ENCODE measurements at places on chromosomes 16 and 17.
A peak's percentile ranks its signal among the peaks of the same experiment; 100 is the strongest.

GRCh38 chr17:74177018-74177450, 26.4 kb upstream of the RPL38 start:
- no peak for DNase-seq

GRCh38 chr17:6711681-6712057, 1.5 kb downstream of the SLC13A5 start:
- no peak for DNase-seq

DNA sequence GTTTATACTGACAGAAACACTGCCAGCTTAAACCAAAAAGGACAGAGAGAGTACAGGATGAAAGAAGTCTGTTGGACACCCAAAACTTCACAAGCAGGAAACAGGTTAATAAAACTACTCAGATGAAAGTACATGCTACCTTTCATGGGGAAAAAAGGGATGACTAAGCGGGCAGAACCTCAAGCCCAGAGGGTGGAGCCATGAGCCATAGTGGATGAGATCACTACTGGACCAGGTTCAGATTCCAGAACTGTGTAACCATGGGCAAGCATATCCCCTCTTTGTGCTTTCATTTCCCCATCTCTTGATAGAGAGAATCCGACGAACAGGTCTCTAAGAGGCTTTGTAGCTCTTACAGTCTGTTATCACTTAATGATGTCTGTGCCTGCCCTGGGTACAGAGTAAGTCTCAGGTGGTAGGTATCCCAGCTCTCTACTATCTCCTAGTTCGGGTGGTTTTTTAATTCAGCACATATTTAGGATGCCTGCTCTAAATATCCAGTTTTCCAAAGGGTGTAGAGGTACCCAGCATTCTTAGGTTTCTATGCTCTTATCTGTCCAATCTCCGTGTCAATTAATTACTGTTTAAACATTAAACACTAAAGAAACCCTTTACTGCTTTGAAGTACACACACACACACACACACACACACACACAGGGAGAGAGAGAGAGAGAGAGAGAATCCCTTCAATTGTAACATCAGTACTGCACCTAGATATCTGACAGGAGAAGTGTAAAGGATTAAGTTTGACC, 206.7 kb downstream of the ZNF423 start:
- DNase-seq: no peak

DNA sequence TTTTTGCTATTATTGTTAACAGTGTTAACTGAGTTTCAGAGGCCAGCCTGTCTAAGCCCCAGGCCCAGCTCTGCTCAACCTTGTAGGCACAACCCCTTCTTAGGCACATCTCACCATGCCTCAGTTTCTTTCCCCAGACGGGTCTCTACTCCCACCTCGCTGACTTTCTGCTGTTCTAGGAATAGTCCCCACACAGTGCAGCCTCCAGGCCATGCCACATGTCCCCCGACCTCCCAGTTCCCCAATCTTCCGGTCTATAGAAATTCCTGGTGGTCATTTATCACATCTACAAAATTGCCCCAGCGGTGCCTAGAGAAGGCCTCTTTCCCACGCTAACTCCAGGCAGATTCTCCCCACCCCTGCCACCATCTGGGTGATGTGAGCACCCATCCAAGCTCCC, 34.8 kb downstream of the ADGRG5 start:
- no peak for DNase-seq

GRCh38 chr17:28256370-28256769, 62.6 kb upstream of the TMEM97 start:
- DNase-seq: no peak

DNA sequence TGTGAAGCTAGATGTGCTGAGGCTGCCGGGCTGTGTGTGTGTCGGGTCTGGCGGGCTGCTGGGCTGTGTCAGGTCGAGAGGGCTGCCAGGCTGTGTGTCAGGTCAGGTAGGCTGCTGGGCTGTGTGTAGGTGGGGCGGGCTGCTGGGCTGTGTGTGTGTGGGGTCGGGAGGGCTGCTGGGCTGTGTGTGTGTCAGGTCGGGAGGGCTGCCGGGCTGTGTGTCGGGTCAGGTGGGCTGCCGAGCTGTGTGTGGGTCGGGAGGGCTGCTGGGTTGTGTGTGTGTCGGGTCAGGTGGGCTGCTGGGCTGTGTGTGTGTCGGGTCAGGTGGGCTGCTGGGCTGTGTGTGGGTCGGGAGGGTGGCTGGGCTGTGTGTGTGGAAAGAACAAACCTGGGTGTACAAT, 8.6 kb downstream of the WDR45B start:
- DNase-seq: no peak

- DNase-seq: no peak
Observed at GRCh38 chr17:66436631-66437030, 134.2 kb downstream of the PRKCA start.

- DNase-seq: no peak
Observed at GRCh38 chr16:14337303-14338191, 266.4 kb downstream of the MRTFB start.

GRCh38 chr16:75065521-75066149, 50.9 kb downstream of the LDHD start:
- no peak for DNase-seq

GRCh38 chr16:57357330-57358085, 1.1 kb upstream of the CCL22 start:
- no peak for DNase-seq

DNA sequence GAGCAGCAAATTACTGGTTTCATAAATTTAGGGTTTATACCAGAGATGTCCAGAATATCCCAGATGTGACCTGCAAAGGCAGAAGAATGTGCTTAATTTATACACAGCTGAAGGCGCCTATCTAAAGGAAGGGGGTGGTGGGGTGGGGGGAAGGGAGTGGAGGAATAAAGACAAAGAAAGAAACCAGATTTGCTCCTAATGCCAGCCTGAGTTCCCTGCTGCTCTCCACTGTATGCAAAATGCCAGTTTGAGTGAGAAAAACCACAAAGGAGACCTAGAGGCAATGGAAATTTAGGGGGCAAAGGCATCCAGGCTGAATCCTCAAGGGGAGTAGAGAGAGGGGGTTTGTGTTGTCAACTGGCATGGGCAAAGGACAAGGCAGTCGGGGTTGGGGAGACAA, 161.5 kb upstream of the TOX3 start:
- DNase-seq: no peak

GRCh38 chr17:79522414-79522813, 88.4 kb downstream of the RBFOX3 start:
- DNase-seq: no peak

- DNase-seq: no peak
Observed at GRCh38 chr16:31407406-31407805, 14.3 kb downstream of the ITGAD start.

GRCh38 chr17:42853597-42853967, 2.6 kb downstream of the AOC3 start:
- no peak for DNase-seq

- no peak for DNase-seq
Observed at GRCh38 chr17:29948448-29949215, 7.2 kb downstream of the EFCAB5 start.

GRCh38 chr17:13953841-13954240, 115.5 kb upstream of the COX10 start:
- no peak for DNase-seq

- DNase-seq: no peak
Observed at GRCh38 chr17:39527220-39527813, 66.0 kb downstream of the CDK12 start.

- peak; percentile 71 for DNase-seq
Observed at GRCh38 chr17:77189148-77189547, 48.4 kb downstream of the SEC14L1 start.

- DNase-seq: no peak
Observed at GRCh38 chr16:69513180-69513966, 52.4 kb upstream of the NFAT5 start.

DNA sequence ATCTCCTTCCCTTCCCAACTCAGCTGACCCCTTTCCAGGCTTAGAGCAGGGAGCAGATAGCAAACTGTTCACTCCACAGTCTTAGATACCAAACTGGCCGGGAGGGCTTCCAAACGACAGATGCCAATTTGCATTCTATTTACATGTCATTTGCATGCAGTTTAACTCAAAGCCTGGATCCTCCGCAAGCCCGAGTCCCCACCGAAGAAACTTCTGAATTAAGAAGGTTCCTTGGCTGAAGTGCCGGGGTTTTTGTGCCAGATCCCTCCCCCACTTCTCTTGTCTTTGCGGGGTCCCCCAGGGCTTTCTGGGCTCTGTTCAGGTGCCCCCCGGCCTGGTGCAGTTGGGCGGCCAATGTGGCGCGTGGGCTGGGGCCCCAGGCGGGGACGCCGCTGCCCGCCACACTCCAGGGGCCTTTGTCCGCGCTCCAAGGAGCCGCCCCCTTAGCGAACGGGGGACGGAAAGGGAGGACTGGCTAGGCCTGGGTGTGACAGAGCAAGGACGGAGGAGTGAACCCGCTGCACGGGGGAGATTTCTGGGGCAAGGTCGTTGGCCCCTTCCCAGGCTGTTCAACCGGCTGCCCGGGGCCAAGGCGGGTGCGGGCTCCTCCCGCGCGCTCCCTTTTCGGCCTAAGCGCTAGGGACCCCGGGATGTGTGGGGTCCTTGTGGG, 1.2 kb downstream of the GPRC5B start:
- no peak for DNase-seq

GRCh38 chr17:58233543-58233942, 4.8 kb upstream of the LPO start:
- no peak for DNase-seq

- no peak for DNase-seq
Observed at GRCh38 chr16:9144106-9144505, 52.7 kb downstream of the HAPSTR1 start.

DNA sequence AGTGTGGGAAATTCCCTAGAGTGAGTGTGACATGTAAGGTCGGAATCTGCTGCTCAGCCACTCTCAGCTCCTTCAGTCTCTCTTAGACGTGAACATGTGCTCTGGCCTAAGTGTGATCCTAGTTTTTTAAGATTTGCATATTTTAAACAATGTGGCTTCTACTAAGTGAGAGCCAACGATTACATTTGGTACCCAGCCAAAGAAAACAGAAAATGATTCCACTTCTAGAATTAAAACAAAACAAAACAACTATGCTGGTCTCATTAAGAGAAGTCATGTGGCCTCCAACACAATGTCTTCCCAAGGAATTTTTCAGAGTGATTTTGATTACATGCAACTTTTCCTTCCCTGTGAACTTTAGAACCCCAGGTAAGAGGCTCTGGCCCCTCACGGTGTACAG, 10.1 kb downstream of the TMEM238L start:
- no peak for DNase-seq

- DNase-seq: peak; percentile 29
Observed at GRCh38 chr17:65750631-65751115, 189.2 kb upstream of the AXIN2 start.

GRCh38 chr17:61737820-61738219, 125.5 kb downstream of the BRIP1 start:
- no peak for DNase-seq

- DNase-seq: peak; percentile 20
Observed at GRCh38 chr17:50661795-50662391, 27.2 kb downstream of the ABCC3 start.

DNA sequence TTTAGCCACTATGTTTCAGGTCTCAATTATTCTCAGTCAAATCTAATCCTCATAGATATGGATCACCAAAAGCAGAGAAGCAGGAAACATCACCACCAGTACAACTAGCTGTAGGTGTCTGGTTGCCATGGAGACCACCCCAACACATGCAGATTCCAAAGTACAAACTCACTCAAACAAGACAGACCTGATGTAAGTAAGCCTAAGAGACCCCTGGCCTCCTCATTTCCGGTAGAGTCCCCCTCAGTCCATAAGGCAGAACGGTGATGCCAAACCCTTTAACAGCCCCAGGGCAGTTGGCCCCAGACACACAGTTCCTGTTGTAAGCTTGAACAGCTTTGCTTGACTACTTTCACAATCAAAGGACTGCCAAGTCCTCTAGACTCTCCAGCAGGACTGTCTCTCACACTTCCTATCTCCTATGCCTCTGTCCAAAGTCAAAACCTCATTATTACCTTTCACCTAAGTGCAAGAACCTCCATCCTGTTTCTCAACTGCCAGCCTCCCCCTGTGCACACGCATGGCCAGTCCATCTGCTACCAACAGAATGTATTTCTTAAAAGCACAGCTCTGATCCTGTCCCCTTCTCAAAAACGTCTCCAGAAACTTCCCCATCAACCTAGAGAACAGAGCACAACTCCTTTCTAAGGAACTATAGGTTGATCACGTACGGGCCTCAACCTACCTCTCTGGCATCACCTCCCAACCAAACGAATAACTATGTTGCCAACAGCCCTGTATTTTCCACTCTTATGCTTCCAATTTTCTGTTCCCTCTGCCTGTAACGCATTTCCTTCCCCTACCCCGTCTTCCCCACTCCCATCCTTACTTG, 23.9 kb downstream of the SLC39A11 start:
- no peak for DNase-seq

DNA sequence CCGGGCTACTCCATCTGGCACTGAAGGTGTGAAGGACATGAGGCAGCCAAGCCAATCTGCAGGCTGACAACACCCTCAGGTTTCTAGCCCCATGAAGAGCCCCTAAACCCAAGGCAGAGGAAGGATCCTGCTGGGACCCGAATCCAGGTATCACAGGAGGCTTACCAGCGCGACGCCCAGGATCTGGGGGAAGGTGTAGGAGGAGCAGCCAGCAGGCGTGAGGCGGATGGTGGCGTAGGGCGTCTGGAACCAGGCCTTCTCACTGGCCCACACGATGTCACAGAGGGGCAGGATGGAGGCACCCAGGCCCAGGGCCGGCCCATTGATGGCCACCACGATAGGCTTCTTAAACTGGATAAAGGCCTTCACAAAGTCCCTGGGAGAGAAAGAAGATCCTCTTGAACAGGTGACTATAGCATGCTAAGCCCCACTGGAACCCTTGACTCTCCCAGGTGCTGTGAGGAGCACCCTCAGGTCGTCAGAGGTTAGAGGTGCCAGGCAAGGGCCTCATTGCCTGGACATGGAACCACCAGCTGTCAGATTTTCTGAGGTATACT, 71.7 kb downstream of the DYNLRB2 start:
- DNase-seq: no peak

- DNase-seq: no peak
Observed at GRCh38 chr16:83393196-83393981, 414.4 kb upstream of the HSBP1 start.

DNA sequence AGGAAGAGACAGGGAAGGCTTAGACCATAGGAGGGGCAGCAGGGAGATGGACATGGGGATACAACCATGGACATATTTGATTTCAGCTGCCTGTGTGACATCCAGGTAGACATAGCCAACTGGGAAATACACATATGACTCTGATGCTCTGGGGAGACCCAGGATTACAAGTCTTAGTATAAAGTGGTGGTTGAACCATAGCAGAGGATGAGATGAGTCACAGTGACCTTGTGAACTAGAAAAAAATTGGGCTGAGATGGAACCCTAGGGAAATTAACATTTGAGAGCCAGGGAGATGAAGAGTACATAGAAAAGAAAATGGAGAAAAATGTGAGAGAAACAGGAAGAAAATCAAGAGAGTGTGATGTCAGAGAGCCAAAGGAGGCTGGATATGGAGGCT, 10.2 kb downstream of the MARCHF10 start:
- DNase-seq: no peak

- no peak for DNase-seq
Observed at GRCh38 chr17:72766761-72767356, 325.6 kb downstream of the SLC39A11 start.

GRCh38 chr17:7261379-7262191, 693 bp downstream of the CLDN7 start:
- peak; percentile 55 for DNase-seq

Measured in stimulated activated naive CD8-positive, alpha-beta T cell treated with anti-CD3 and anti-CD28 coated beads, Interleukin-15, amount 100 ng/mL, for 72 hours (primary cell).